Stimulated activated CD8-positive, alpha-beta memory T cell treated with anti-CD3 and anti-CD28 coated beads, Interleukin-15, amount 100 ng/mL, for 1 hour (primary cell): ENCODE measurements at places on chromosomes 1 and 21.

DNA sequence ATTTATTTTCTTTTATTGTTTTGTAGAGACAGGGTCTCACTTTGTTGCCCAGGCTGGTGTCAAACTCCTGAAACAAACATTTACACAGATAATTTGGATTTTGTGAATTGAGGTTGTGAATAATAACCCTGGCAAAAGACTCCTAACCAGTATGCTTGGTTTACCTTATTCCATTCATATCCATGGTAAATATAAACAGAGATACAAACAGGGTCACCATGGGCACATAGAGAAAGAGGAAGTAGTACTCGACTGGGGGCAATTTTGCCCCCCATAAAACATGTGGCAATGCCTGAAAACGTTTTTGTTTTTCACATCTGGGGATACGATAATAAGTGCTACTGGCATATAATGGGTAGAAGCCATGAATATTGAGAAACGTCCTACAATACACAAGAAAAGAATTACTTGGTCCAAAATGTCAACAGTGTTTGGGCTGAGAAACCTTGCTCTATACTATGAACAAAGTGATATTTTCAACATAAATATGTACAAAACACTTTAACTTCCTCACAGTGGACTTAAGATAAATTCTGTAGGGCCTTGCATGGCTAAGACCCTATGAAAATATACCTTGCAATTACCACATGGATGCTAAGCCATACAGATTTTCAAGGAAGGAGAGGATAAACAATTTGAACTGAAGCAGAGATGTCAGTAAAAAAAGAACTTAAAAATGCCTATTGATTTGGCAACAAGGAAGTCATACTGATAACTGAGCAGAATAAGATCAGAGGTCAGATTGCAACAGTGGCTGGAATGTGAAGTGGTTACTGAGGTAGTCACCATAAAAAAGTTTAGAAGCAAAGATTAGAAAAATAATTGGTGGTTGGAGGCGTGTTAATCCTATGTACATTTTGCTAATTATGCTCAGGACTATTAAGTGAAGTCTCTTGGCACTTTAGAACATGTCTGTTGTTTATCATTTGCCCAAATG, 27.4 kb upstream of the ASPM start:
- DNase-seq = no peak

- DNase-seq = no peak
Measured at GRCh38 chr1:163747855-163748254, 426.1 kb downstream of the NUF2 start.

DNA sequence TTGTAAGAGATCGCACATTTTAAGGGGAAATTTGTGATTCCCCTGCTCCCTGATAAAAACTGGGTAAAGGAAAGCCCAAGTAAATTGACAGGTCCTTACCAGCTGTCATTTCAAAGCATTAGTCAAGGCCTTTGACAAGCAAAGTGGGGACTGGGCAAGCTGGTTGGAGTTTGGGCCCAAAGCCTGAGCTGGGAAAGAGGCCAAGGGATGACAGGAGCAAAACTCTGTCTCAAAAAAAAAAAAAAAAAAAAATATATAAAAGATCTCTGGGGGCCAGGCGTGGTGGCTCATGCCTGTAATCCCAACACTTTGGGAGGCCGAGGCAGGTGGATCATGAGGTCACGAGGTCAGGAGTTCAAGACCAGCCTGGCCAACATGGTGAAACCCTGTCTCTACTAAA, 36.9 kb downstream of the SLC2A1 start:
- no peak for DNase-seq

DNA sequence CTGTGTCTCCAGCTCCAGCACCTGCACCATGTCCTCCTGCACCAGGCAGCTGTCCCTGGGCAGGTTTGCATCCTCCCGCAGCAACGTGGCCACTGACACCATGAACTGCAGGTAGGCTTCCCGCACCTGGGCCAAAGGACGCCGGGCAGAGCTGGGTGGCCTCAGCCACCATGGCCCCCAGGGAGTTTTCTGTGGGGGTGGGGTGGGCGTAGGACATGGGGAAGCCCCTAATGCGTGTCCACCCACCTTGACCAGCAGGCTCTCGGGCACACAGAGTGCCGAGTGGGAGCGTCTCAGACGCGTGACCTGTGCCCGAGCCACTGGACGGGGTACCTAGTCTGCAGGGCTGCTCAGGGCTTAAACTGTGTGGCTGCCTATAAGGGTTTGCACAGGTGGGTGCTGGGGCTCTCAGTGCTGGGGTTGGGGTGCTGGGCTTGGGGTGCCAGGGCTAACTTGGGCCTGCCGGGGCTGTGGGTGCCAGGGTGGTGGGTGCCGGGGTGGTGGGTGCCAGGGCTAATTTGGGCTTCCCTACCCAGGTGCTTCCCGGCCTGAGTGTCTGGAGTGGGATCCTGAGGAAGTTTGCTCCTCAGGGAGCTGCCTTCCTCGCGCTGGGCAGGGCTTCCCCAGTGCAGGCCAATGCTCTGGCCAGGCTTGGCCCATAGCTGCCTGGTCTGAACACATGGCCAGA, 17.7 kb downstream of the PRXL2B start:
- DNase-seq = no peak

DNA sequence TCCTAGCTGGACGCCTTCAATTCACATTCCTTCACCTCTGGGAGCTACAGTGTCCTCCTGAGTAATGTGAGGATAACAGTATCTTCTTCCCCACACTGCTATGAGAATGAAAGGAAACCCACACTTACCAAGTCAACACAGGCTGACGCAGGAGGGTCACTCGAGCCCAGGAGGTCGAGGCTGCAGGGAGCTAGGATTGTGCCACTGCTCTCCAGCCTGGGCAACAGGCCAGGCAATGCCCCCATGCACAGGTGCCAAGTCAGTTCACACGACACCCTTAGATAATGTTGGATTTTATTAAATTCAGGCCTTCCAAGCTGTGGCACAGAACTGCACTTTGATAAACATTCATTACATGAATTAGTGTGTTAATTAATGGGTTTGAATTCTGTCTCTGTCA, 31.9 kb downstream of the MATN1 start:
- no peak for DNase-seq

DNA sequence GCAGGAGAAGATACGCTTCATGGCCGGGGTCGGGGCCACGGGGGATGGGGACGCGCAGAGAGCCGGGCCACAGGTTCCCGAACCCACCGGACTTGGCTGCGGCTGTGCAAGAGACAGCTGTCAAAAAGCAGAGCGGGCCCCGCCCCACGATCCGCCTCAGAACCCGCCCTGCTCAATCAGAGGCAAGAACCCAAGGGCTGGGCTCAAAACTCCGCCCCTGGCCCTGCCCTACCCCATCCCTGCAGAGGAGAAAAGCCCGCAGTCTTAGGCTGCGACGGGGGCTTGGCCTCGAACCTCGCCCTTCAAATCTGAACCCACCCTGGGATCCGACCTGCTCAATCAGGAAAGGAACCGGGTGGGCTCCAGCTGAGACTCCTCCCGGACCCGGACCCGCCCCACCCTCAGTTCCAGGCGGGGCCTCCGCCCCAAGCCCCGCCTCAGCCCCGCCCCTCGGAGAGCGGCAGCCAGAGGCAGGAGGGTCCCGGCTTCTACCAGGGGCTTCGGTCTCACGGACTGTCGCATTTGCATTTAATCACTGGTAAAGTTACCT, at the start of gene ANKRD35:
ANKRD35 (minus strand) TSS at position 129 of the 550 bp plus-strand sequence; CDS start at position 21, 108 bp downstream.
- DNase-seq = peak; percentile 73

DNA sequence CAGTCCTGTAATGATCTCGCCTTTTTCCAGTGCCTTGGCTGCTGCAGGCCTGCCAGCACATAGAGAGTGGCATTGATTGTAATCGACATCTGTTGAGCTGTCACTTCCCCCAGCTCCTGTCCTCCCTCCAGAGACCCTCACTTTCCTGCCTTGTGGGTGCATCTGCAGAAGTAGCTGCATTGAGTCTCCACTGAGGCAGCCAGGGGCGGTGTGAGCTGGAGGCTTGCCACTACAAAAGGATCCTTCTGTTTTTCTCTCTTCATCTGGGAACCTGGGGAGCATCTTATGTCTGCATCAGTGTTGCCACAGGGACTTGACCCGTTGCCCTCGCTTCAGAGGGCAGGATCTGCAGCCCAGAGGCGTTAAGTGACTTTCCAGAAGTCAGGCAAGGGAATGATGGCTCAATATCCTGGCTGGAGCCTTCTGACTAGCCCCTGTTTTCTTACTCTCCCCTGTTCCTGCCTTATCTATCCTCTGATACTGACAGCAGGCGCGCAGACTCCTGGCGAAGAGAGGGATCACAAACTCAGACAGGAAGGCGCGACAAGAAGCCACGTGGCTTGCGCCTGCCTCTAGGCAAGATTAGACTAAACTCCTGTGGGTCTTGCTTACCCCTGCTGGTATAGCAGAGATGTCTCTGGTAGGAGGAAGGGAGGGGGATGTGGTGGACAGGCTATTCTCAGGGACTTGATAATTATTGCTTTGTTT, 13.3 kb upstream of the FMOD start:
- no peak for DNase-seq

GRCh38 chr1:218397752-218398339, 52.7 kb downstream of the TGFB2 start:
- no peak for DNase-seq

GRCh38 chr1:118479351-118479750, 294.3 kb upstream of the SPAG17 start:
- DNase-seq = no peak

GRCh38 chr1:214425101-214425500, 126.3 kb downstream of the PTPN14 start:
- no peak for DNase-seq

- no peak for DNase-seq
Measured at GRCh38 chr1:63934697-63935096, 160.9 kb downstream of the ROR1 start.
